C1 segment of cervical spinal cord (tissue), 14 donors: ENCODE measurements at places on chromosomes 7 and 10.

DNA sequence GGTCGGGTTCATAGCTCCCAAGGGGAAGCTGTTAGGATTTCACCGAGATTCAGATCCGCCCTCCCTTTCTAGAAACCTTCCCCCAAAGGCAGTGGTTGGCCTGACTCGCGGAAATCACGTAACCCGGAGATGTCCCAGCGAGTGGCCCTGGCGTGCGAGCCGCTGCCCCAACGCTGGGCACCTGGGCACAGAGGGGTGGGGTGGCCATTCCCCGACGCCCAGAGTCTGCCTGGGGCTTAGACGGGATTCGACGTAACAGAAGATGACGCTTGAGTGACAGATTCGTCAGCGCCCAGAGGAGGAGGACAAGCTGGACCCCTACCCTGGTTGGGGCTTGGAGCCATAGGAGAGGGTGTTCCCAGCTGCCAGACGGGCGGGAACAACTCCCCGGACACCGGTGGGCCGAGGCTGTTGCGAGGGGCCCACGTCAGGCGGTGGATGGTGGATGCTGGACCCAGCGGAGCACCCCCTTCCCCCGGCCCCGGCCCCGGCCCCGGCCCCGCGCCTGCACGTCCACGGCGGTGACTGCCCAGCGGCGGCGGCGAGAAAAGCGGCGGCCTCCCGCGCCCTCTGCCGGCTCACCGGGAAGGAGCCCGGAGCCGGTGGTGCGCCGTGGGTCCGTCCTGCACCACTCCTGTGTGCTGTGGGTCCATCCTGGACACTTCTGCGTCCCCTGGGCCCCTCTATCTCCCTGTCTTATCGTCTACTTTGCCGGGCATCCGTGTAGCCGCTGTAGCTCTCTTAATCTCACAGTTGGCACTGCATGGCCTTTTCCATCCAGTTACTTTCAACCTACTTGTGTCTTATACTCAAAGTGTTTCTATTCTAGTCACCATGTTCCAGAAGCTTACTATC lies 35.4 kb upstream of the KNDC1 start:
- DNase-seq = no peak

GRCh38 chr10:90884431-90884830 lies 12.7 kb downstream of the RPP30 start:
- no peak for DNase-seq

DNA sequence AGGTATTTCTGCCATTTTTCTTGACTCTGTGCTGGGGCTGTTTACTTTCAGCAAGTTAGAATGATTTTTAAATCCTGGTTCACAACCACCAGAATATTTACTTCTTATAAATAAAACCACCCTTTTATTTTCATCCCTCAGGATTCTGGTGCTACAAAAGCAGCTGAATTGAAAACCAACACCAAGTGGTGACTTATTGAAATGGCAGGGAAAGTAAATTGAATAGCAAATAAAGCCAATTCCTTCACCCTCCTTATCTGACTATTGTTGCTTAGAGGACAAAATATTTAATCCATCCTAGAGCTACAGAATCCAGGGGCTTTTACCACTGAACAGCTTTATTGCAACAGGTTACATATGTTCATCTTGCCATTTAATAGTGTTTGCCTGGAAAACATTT lies 828.6 kb upstream of the GHITM start:
- no peak for DNase-seq

- DNase-seq = no peak
Measured at GRCh38 chr10:73233883-73234282, 13.2 kb downstream of the DNAJC9 start.

- no peak for DNase-seq
Measured at GRCh38 chr7:101891936-101892640, 74.7 kb downstream of the CUX1 start.

GRCh38 chr10:116168329-116168728 lies 104.7 kb downstream of the GFRA1 start:
- no peak for DNase-seq

GRCh38 chr7:85090919-85091564 lies 95.8 kb downstream of the SEMA3D start:
- DNase-seq = no peak

DNA sequence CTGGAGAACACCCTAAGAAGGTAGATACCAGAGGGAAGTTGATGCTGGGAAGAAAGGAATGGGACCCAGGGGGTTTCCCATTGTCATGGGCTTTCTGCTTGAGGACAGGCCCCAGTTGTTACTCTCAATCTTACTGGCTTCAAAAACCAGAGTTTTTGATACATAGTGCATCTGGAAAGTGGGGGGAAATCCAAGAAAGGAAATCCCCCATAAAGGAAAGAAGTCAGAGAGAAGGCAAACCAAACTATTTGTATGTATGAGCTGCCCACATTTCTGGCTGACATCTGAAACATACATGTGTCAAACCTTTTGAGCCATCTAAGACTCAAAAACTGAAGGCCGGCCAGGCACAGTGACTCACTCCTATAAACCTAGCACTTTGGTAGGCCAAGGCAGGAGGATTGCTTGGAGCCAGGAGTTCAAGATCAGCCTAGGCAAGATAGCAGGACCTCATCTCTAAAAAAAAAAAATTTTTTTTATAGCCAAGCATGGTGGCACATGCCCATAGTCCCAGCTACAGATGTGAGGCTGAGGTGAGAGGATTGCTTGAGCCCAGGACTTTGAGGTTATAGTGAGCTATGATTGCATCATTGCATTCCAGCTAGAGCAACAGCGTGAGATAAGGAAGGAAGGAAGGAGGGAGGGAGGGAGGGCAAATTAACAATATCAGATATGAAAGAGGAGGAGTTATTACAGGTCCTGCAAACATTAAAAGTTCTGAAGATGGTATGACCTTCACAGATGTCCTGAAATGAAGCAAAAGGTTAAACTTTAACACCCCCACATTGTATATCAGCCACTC lies 6.7 kb upstream of the COA1 start:
- no peak for DNase-seq

DNA sequence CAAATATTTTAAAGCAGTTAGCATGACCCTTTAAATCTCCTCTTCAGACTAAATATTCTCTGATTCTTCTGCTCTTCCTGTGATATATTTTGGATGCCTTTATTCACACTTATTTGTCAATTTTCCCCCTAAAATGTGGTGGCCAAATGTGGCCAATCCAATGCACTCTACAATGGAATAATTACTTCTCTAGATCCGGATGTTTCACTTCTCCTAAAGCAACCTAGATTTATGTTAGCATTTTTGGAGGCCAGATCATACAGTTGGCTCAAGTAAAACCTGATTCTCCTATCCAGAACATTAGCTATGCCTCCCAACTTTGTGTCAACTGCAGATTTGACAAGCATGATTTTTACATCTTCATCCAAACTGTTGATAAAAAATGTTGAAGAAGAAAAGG lies 153.7 kb downstream of the CREB5 start:
- DNase-seq = no peak

GRCh38 chr7:63070696-63071095 lies 928.0 kb upstream of the ZNF722 start:
- no peak for DNase-seq

GRCh38 chr10:3528271-3528670 lies 256.7 kb downstream of the KLF6 start:
- DNase-seq = no peak

GRCh38 chr7:26681819-26682418 lies 182.5 kb downstream of the SKAP2 start:
- no peak for DNase-seq

- DNase-seq = peak; percentile 30
Measured at GRCh38 chr10:78178940-78179339, 145.3 kb downstream of the RPS24 start.

DNA sequence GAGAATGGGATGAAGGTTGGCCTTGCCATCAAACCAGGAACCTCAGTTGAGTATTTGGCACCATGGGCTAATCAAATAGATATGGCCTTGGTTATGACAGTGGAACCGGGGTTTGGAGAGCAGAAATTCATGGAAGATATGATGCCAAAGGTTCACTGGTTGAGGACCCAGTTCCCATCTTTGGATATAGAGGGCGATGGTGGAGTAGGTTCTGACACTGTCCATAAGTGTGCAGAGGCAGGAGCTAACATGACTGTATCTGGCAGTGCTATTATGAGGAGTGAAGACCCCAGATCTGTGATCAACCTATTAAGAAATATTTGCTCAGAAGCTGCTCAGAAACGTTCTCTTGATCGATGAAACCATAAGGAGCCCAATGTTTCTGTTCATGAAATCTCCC lies 637 bp downstream of the RPEL1 start:
- no peak for DNase-seq

- DNase-seq = no peak
Measured at GRCh38 chr10:61750943-61751471, 88.3 kb downstream of the CABCOCO1 start.

- DNase-seq = no peak
Measured at GRCh38 chr7:54161621-54162020, 380.6 kb upstream of the VSTM2A start.

- DNase-seq = no peak
Measured at GRCh38 chr10:75165684-75166622, 44.6 kb upstream of the VDAC2 start.

GRCh38 chr10:78744056-78744455 lies 324.7 kb upstream of the ZMIZ1 start:
- DNase-seq = no peak

GRCh38 chr10:58921421-58921855 lies 255.0 kb upstream of the PHYHIPL start:
- no peak for DNase-seq

DNA sequence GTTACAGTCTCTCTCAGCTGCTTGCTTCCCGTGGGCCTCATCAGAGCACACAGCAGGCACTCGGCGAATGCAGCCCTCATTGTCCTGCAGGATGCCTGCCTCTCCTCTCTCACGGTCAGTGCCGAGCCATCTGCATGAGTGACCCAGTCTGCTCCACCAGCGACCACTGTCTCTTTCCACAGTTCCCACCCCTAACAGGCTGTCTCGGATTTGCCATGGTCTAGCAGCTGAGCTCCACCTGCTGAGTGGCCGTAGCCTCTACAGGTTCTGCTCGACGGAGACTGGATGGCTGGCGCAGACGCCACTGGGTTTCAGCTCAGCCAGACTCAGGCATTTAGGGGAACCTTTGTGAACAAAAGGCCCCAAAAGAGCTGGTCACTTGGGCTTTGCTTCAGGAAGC lies 209.4 kb upstream of the FOXK1 start:
- no peak for DNase-seq

DNA sequence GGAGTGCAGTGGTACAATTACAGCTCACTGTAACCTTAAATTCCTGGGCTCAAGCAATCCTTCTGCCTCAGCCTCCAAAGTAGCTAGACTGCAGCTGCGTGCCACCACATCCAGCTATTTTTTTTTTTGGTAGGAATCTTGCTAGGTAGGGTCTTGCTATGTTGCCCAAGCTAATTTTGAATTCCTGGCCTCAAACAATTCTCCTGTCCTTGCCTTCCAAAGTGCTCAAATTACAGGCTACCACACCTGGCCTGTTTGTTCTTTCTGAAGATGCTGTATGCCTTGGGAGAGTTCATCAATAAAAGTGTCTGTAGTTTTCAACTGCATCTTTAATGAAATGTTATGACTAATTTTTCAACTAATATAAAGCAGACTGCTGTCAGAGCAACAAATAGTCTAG lies 452 bp downstream of the SAMD9 start:
- DNase-seq = no peak

DNA sequence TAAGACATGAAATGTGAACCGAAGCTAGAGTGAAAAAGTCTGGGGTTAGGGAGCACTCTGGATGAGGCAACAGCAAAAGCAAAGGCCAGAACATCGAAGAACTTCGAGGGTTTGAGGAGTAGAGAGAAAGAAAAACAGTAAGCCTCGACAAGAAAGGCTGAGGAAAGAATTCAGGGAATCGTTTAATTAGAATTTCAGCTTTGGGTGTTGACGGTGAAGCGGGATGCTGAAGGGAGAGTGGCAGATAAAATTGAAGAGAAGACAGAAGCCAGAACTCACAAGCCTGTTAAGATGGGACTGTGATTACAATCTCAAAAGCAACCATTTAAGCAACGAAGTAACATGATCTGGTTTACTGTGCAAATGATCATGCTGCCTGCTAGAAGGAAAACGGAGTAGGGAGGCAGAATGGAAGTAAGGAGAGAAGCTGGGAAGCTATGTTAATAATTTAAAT lies 2.1 kb downstream of the TRDMT1 start:
- DNase-seq = no peak

DNA sequence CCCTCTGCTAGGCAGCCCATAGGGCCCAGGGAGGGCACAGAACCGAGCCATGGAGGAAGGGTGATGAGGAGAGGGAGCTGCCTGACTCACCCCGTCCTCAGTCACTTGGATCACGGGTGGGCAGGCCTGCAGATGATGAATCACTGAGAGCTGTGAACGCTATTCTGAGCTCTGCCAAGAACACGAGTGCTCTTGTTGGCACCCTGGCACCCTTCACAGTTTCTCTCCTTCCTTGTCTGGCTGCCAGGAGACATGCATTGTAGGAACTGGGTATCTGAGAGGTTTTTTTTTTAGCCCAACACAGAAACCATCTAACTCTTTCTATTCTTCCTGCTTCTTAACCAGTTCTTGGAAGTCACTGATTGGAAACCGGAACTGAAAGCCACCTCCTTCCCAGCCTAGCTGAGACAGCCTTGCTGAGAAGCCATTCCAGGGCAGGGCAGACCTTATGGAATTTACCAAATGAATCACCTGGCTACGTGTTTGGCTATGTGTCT lies 82.1 kb downstream of the SLC37A3 start:
- DNase-seq = peak; percentile 11

DNA sequence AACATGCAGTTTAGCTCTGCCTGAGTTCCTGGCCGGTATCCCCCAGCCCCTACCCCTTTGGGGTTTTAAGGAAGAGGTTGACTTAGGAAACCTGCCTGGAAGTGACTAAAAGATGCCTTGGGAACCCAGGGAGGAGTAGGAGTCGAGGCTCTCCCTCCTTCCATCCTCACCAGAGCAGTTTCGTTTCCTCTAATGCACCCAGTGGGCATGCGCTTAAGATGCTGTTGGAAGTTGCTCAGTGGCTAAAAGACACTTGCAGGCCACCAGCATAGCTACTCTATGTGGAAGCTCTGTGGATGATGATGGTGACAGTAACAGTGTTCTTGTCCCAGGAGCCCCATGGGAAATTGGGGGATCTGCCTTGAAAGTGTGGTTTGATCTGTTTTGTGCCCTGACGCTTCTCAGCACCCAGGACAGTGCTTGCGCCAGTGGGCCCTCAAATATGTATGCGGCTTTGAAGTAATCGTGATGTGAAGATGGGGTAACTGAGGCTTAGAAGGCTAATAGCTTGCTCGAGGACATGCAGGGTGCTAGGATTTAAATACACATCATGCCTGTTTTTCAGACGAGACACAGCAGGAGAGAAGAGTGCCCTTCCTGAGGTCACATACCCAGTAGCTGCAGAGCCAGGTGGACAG lies 32.0 kb downstream of the TBATA start:
- DNase-seq = no peak

- DNase-seq = no peak
Measured at GRCh38 chr7:1297017-1297960, 64.6 kb downstream of the UNCX start.
